ENCODE measurements at places on chromosomes 16 and 17.

- DNase-seq: no peak
Measured at GRCh38 chr16:50887500-50888298, 145.8 kb downstream of the CYLD start.

- DNase-seq: no peak
Measured at GRCh38 chr16:73062001-73062616, 14.2 kb upstream of the ZFHX3 start.

GRCh38 chr17:54968988-54969332 lies 395 bp downstream of the STXBP4 start:
- DNase-seq: no peak

DNA sequence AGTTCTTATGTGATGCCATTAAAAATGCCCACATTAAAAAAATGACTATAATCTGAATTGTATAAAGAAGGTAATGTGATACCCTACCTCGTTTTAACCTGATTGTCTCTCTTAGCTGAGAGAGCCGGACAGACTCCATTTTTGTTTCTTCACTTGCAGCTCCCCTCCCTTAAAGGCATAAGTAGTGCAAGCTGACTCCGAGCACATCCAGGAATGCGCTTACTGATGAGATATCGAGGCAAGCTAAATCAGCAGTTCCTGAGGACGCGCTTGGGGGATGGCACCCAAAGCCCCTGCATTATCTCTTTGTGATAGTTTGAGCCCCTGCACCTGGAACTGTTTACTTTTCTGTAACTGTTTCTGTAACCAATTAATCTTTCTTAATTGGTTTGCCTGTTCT lies 6.3 kb downstream of the KRT24 start:
- no peak for DNase-seq

DNA sequence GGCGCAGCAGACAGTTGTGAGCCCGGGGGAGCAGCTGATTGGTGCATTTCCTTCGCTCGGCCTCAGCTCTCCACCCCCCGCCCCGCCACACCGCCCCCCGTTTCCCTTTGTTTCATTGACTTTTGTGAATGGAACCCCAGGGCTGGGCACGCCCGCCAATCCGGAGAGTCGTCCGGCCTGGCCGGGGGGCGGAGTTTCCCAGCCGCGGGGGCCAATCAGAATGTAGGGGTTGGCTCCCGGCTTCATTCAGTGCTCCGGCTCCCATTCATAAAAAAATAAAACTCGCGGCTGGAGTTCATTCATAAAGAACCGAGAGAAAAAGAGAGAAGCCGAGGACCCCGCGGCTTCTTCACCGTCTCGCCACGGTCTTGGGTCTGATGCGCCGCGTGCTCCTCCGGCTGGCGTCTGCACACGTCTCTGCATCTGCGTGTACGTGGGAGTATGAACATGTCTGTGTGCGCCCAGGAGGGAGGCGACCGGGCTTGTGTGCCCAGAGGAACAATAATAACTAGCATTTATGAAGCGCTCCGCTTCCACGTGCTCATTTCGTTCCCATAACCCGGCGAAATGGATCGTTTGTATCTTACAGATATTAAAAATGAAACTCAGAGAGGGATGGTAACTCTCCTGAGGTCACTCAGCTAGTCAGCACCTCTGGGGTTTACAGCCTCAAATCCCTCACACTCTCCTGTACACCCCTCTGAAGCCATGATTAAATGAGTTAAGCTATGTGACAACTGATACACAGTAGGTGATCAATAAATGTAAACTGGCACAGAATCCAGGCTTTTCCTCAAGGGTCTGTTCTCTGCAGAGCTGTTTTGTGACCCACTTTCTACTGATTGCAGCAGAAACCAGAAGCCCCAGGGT lies at the start of gene ETV4:
Gene ETV4, minus strand, starts transcription at position 22 of the 870 bp plus-strand sequence. CDS start 723 bp downstream, outside the sequence.
- DNase-seq: peak; percentile 70

GRCh38 chr17:64095144-64095882 lies 34.6 kb downstream of the ERN1 start:
- DNase-seq: no peak

GRCh38 chr16:77213542-77214106 lies 14.4 kb downstream of the SYCE1L start:
- no peak for DNase-seq

DNA sequence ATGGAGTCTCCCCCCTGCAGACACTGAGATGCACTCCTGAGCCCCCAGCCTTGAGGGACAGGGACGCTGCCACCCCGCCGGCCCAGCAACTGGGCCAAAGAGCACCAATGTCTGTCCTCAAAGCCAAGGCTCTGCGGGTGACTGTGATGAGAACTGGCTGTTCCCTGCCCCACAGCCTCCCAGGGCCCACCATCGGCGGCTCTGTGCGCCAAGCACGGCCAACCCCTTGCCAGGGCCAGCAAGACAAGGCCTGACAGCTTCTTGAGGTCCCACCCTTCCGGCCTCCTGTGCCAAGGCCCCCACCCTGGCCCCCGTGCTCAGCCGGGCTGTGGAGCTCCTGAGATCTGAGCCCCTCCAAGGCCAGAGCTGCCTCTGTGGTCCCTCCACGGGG lies 34.2 kb upstream of the PABPN1L start:
- DNase-seq: no peak

DNA sequence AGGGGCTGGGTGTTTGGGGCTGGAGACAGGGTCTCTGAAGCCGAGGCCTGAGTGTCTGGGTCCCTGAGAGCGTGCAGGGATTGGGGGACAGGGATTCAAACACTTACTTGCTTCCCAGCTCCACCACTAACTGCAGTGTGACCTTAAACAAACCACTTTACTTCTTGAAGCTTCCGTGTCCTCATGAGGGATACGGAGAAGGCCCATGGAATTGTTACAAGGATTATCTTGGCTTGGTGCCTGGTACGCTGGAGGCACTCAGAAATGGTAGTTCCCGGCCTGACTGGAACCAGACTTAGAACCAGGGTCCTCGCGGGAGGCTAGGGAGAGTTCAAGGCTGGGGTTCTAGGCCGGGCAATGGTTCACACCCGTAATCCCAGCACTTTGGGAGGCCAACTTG lies 2.9 kb upstream of the CXCL16 start:
- DNase-seq: no peak

- no peak for DNase-seq
Measured at GRCh38 chr16:603933-604332, 14.1 kb downstream of the RAB40C start.

- DNase-seq: peak; percentile 75
Measured at GRCh38 chr16:55465077-55465896, 13.7 kb upstream of the MMP2 start.

DNA sequence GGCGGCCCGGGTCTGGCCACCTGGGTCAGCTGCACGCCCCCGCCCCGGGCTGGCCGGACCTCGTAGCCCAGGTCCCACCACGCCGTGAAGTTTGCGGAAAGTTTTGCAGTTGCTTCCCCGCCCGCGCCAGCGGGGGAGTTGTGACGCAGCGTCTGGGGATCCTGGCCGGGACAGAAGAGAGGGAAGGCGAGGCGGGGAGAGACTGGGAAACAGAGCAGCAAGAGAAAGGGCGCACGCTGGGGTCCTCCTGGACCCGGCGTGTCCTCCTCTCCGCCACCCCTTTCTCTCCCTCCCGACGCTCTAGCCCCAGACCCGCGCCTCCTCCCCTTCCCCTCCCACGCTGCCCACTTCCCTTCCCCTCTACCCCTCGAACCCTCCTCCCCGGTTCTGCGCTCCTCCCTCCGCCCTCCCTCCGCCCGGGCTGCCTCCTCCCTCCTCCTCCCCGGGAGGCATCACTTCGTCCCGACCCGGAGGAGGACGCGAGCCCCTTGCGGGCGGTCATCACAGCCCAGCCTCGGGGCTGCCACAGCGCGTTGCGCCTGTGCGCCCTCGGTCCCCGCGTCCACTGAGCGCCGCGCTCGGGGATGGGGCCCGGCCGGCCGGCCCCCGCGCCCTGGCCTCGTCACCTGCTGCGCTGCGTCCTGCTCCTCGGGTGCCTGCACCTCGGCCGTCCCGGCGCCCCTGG lies at the start of gene MRC2:
Gene MRC2, plus strand, starts transcription at position 452 of the 685 bp plus-strand sequence. Its CDS starts 133 bp downstream, at position 585.
- DNase-seq: no peak

DNA sequence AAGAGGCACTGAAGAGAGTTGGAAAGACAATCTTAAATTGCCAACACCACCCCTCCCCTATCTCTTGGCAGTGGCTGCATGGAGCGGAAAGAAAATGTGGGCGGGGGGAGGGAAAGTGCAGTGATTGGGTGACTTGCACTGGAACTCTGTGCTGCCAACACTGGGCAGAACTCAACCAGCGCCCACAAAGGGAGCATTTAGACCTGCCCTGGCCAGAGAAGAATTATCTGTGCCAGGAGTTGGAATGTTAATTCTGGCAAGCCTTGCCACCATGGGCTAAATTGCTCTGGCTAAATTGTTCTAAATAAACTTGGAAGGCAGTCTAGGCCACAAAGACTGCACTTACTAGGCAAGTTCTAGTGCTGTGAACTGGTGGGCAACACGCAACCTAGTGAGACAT lies 6.5 kb upstream of the CCL13 start:
- DNase-seq: no peak

GRCh38 chr17:65470783-65471182 lies 90.7 kb downstream of the AXIN2 start:
- DNase-seq: no peak

DNA sequence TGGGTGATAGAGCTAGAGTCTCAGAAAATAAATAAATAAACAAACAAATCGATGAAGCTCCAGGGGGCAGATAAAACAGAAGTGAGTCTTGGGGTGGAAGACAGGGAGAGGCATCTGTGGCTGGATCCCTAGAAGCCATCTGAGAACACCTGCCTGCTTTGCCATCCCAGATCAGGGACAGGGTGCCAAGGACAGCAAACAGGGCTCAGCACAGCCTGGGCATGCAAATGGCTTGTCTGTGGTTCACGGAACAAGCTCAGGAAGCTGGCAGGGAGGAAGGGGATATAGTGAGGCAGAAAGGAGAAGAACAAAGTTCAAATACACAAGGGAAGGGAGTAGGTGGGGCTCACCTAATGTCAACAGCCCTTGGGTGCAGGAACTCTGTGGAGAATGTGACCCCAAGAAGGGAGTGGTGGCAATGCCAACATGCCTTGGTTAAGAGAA lies 27.5 kb downstream of the TRIM25 start:
- DNase-seq: no peak

All from activated naive CD4-positive, alpha-beta T cell (primary cell).